ENCODE measurements at places on chromosomes 5 and 9.

- DNase-seq = peak; percentile 32
These were observed 47.9 kb downstream of the STOM start for GRCh38 chr9:121322037-121322736.

GRCh38 chr9:77475641-77476473, 172.3 kb downstream of the GNA14 start:
- peak; percentile 82 for DNase-seq

DNA sequence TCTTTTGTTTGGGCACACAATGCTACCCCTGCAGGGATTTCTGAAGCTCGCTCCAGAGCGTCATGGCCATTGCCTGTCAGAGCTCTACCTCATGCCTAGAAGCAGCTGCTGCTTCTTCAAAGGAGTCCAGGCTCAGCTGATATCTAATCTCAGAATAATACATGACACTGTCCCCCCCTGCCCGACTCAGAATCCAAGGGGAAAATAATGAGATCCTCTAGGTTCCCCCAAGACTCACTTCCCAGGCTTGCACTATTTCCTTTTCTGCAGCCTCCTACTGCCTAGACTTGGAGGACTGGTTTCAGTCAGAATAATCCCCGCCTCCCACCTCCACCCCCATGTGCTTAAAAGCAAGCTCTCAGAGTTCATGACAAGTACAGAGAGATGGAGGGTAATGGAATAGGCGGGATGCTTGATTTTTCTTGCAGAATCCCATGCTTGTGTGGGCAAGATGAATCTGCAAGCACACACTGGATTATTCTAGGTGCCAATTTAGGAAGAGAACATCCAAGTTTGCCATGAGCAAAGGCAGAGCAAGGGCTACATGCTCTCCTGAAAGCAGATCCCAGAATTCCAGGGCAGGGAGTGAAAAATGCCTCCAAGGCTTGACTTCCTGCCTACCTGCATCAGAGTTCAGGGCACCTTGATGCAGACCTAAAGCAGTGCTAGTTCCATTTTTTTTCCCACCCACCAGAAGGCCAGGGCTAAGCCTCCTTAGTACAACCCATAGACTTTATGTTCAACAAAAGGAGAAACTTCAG, 97.4 kb upstream of the IFNK start:
- DNase-seq = no peak

DNA sequence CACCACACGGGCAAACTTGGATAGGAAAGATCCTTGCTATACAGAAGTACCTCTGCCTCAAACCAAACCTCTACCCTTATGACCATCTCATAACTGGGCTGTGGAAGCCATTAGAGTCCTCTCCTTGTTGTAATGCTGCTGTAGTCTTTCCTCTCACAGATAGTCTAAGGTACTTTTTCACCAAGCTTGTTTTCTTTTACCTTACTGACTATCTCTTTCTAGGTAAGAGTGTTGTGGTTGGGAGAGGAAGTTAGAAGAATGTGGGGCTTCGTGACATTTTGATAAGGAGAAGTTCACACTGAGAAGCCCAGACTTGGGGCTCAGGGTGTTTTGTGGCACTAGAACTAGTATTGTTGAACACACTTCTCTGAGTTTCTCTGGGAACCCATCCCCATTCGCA, 8.9 kb downstream of the CFAP95 start:
- no peak for DNase-seq

DNA sequence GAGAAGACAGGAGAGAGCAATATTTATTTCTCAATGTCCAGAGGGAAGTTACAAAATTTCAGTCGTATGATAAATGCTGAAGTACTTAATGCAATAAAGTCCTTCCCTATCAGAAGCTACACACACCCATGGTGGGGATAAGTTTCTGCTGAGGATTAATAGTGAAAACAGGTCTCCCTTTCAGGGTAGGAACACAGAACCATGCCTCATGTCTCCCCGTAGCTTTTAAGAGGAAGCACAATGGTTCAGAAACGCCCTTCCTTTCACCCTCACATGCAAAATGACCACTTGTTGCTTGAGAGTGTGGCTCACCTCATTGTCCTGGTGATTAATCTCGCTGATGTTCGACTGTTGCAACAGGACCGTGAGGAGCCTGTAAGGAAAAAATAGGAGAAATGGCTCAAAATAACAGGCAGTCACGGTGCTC, 73.6 kb downstream of the ANKRD55 start:
- no peak for DNase-seq

Measured in activated T-cell treated with anti-CD3 and anti-CD28 coated beads, Interleukin-2, amount 50 U/mL, for 72 hours (primary cell).